ENCODE measurements at places on chromosomes 11 and 22.

GRCh38 chr11:72704028-72704782, 30.0 kb upstream of the PDE2A start:
- no peak for DNase-seq

- no peak for DNase-seq
These were observed 16.0 kb downstream of the SLC35F2 start for GRCh38 chr11:107842412-107843100.

DNA sequence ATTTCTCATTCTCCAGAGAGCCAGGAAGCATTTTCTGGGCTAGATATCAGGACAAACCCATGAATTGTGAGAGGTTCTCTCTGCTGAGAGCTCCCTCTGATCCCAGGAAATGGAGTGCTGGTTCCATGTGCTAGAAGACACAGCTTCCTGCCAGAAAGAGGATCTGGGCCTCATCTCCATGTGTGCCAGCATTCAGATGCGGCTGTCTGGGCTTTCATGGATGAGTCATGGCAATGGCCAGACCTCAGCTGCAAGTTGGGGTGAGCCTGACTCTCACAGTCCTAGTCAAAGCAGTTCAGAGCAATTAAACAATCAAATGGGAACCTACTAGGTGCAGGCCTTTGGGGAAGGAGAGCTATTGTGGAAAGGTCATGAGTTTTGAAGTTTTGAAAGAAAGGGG, 82.3 kb upstream of the EED start:
- peak; percentile 93 for DNase-seq

DNA sequence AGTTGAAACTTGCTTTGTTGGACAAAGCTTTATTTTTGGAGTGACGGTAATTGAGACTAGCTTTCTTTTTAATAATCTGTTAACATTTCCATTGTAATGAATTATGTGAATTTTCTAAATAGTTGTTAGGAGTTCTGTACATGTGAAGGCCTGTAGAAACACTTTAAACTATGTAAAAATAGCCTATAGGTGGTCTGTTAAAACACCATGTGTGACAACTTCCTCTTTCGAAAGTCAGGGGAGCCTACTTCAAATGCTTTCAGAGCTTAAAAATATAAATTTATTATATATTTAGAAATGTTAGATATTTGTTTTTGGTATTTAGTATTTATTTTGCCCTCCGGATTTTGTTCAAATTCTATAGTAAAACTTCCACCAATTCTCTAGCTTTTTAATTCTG, 28.7 kb downstream of the DDIAS start:
- no peak for DNase-seq

DNA sequence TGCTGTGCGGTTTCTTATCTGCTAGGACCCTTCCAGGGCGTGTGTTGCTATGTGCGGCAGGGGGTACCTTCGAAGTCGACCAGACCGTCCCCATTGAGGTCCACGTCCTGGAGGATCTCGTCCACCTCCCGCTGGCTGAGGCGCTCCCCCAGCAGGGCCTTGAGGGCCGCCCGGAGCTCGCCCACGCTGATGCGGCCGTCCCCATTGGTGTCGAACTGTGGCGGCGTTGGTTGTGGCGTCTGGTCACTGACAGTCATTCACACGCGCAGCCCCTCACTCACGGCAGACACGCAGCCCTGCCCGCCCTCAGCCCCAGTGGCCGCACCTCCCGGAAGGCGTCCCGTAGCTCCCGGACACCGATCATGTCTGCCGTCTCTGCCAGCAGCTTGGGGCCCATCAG, 3.5 kb downstream of the CABP2 start:
- DNase-seq = no peak

DNA sequence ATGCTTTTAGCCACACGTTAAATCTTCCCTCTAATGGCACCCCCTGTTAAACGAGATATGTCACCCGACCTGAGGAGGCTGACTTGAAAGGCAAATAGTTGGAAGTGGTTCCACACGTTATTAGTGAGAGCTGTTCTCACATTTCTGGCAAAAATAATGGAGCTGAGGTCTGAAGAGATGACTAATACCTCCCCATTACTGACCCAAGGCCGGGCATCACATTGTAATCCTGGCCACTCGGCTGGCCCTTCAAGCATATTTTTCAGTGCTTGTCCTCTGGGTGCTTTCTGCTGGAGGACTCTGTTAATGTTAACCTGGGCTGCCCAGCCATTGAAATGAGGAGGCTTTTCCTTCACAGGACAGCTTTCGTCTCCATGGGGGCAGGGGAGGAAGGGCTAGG, 260.0 kb upstream of the CADM1 start:
- DNase-seq = peak; percentile 78

DNA sequence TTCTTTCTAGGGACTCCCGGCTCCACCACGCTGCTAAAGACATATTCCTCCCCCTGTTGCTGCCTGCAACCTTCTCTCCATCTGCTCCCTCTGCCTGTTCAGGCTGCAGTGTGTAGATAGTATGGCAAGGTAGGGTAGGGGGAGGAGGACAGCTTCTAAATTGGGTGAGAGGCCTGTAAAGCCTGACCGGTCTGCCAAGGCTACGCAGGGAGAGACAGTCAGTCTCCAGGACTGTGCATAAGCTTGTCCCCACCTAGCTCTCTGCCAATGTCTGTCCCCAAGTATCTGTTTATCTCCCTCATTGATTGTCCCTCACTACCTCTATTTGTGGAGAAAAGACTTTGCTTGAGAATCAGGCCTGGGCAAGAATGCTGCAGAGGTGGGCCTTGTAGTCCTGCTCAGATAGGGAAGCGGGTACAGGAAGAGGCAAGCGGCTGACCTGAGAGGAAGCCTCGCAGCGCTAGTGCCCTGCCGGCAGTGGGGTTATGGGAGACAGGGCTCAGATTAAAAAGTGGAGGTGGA, 871 bp upstream of the SEZ6L start:
- DNase-seq = no peak

DNA sequence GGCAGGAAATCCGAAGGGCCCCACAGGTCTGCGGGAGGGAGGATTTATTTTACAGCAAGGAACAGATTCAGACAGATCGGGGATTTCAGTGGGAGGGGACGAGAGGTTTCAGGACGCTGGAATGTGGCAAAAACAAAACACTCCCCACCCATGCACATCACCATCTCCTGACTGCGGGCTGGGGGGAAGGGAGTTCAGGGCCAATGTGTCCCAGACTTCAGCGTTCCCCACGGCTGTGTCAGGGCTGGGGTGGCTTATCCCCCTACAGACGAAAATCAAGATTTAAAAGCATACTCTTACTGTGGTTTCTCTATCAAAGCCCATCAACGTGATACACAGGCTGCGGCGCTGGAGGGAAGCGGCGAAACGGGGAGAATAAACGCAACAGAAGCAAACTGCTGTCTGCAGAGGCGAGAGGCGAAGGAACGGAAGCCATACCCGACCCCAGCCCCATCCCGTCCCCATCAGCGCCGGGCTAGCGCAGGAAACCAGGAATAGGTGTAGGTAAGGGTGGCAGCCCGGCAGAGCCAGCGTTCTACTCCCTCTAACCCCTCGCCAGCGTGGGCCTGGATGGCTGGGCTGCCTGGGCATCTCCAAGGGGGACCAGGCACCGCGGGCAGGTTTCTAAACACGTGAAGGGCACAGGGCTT, 2.7 kb downstream of the TENM4 start:
- DNase-seq = peak; percentile 82

DNA sequence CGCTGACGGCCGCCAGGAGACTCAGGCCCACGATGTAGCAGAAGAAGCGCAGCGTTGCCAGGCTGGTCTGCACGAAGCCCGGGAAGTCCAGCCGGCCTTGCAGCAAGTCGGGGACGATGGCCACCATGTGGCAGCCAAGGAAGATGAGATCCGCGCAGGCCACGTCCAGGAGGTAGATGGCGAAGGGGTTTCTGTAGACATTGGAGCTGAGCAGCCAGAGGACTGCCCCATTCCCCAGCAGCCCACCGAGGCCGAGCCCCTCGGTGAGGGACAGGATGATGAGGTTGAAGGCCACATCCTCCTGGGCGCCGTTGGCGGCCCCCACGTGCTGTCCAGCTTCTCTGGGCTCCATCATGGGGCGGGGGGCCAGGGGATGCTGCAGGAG, 3.8 kb downstream of the MRGPRE start:
- no peak for DNase-seq

DNA sequence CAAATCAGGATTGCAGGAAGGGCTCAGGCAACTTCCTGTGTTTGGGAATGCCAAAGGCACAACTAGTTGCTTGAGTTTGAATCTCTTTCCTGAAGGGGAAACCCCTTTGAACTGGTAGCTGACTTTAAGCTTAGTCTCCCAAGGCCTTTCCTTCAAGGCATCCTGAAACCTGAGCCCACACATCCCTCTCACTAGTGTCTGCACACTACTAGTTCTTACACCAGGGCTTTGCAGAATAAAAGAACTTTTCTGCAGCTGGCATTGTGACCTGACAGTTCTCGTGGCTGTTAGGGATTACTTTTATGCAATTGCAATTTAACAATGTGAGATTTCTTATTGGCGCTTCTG, 95.4 kb downstream of the EXT2 start:
- peak; percentile 13 for DNase-seq

DNA sequence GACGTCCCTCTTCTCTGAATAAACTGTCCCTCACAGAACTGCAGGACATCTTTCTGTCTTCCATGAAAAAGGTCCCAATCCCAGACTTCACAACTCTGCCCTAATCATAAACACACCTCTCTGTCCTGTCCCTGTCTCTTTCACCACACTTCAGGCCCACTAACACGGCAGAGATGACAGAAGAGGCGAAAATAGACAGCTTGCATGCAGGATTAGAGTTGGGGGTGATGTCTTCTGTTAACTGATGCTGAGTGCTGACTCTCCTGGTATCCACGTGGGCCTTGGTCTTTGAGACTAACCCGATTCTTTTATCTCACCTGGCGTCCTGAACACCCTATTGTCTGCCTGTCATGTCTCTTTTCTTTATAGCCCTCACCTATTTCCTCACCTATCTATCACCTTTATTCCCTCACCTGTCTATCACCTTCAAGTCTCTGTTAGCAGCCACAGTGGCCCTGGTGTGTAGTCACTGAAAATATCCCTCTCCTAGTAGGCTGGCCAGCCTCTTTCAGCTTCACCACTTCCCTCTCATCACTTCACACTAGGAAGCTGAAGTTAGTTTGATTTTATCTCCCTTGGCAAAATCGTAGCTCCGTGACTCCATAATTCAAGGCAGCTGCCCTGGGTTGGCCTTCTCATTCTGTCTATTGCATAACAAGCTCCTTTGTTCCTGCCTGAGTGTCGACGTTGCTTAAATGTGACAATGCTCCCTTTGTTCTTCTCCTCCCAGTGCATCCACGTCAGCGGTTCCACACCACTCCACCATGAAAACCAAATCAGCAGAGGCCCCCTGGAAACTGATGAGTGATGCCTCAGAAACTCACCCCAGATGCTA, 30.6 kb upstream of the DRD2 start:
- peak; percentile 95 for DNase-seq

DNA sequence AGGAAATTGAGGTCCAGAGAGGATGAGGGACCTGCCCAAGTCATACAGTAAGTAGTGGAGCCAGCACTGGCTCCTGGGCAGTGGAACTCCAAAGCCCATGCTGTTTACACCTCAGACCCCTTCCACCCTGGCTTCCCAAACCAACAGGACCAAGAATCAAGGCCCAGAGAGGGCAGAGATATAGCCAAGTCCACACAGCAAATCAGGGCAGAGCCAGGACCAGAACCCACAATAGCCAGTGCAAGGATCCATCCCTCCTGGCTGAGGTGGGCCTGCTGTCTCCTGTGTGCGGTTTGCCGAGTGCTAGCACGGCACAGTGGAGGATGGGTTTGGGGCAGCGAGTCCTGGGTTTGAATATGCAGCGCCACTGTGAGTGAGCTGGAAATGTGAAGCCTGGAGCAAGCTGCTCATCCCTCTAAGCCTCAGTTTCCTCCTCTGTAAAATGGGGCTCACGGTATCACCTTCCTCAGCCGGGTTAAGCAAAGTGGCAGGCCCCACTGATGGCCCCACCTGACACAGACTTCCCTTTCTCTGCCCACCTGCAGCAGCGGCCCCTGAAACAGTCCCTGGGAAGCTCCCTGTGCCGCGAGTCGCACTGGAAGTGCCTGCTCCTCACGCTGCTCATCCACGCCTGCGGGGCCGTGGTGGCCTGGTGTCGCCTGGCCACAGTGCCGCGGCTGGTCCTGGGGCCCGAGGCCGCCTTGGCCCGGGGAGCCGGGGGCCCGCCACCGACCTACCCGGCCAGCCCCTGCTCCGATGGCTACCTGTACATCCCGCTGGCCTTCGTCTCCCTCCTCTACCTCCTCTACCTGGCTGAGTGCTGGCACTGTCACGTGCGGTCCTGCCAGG, 2.3 kb downstream of the TMEM151A start:
- no peak for DNase-seq

DNA sequence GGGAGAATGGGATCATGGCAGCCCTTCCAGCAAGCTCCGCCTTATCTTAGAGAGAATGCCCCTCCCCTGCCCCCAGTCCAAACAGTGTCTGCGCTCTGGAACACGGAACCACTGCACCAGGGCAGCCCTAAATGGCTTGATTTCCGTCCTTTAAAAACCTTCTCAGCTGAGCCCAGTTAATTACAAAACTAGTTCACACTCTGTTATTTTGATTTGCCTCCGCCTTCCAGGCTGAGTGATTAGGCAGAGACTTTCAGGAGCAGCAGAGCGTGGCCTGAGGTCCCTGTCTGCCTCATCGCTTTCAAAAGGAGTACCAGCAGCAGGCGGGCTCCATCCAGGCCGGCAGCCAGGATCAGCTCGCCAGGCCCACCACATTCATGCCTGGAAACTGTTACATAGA, 313.0 kb downstream of the BRD1 start:
- no peak for DNase-seq

GRCh38 chr22:46150034-46150654, at the start of gene PPARA:
TSS of gene PPARA (plus strand) at chr22:46150526. CDS start at chr22:46198384, 47,858 bp downstream.
- DNase-seq = peak; percentile 72

GRCh38 chr11:132342408-132342807, 972.0 kb downstream of the NTM start:
- DNase-seq = no peak

DNA sequence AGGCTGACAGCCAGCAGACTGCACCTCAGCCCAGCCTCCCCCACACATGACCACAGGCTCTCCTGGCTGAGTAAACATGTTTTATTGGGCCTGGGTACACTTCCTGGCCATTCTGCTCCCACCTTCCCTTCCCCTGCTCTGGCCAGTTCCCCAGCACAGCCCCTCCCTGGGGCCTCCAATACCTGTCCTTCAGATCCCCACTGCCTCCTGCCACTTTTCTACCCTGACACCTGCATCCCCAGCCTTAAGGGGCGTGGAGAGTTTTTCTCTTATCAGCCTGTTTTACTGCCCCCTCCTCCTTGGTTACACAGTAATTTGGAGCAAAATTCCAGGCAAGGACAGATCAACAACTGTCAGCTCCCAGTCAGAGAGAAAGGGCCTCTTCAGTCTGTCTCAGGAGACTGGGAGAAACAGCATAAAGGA, at the start of gene ISX:
Gene ISX, plus strand, starts transcription at position 363 of the 423 bp plus-strand sequence. CDS start 930 bp downstream, outside the sequence.
- DNase-seq = no peak

GRCh38 chr22:22376352-22376706, 131.7 kb downstream of the VPREB1 start:
- DNase-seq = no peak

GRCh38 chr11:112227471-112227870, 1.2 kb downstream of the PTS start:
- DNase-seq = no peak
